ENCODE measurements at places on chromosomes 5 and 9.

GRCh38 chr5:118921866-118922265 lies 66.5 kb downstream of the DTWD2 start:
- no peak for DNase-seq

DNA sequence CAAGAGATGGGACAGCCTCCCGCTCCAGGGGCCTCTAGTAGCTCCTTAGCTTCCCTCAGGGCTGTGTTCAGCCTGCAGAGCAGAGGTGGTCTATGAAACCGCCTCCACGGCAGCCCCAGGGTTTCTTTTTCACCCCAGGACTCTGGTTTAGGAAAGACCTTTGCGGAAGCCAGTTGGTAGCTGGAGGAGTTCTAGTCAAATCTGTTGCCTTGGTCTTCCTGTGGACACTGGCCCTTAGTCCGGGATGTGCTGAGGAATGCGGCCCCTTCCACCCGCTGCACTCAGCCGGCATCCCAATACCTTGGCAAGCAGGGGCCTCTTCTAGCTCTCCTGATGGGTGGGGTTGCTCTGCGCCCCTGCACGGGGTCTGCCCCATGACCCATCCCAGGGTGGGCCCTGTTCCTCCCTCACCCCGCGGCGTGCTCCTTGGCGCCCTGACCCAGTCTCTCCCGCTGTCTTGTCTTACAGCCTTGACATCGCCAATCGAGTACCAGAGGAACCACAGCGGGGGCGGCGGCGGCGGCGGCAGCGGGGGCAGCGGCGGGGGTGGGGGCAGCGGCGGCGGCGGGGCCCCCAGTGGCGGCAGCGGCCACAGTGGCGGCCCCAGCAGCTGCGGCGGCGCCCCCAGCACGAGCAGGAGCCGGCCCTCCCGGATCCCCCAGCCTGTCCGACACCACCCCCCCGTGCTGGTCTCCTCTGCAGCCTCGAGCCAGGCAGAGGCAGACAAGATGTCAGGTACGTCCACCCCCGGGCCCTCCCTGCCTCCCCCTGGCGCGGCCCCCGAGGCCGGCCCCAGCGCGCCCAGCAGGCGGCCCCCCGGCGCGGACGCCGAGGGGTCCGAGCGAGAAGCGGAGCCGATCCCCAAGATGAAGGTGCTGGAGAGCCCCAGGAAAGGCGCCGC lies 94.3 kb upstream of the OTULINL start:
- DNase-seq = no peak

DNA sequence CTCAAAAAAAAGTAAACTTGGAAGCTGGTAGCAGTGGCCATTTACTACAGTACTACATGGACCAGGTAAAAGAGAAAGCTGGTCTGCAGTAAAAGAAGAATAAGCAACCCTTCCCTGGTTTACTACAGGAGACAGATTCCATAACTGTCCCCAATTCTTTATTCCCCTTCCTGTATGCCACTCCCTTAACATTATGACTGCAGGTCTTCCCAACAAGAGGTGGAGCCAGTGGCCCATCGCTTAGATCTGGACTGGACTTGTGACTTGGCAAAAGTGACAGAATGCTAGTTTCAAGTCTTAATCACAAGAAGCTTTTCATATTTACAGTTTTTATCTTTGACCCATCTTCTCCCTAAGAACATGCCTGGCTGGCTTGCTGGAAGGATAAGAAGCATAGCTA lies 42.6 kb upstream of the SLC12A2 start:
- no peak for DNase-seq

DNA sequence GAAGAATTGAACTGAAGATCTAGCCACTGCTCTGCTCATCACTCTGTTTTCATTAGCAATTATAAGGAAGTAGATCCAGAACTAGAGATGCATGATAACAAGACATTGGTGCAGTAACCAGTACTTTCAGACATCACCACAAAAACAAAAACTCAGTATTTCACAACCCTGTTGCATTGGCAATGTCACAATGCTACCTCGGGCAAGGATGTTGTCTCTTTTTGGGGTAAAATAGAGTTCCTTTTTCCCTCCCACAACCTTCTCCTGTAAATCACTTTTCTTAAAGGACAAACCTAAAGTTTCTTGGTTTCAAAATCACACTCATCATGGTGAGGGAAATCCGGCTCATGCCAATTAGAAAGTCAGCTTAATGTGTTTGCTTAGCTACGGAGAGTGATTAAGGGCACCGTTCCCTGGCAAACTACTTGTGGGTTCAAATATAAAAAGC lies 420.1 kb upstream of the MEF2C start:
- DNase-seq = no peak

GRCh38 chr5:134525683-134526482 lies 413 bp downstream of the JADE2 start:
- DNase-seq = peak; percentile 54

DNA sequence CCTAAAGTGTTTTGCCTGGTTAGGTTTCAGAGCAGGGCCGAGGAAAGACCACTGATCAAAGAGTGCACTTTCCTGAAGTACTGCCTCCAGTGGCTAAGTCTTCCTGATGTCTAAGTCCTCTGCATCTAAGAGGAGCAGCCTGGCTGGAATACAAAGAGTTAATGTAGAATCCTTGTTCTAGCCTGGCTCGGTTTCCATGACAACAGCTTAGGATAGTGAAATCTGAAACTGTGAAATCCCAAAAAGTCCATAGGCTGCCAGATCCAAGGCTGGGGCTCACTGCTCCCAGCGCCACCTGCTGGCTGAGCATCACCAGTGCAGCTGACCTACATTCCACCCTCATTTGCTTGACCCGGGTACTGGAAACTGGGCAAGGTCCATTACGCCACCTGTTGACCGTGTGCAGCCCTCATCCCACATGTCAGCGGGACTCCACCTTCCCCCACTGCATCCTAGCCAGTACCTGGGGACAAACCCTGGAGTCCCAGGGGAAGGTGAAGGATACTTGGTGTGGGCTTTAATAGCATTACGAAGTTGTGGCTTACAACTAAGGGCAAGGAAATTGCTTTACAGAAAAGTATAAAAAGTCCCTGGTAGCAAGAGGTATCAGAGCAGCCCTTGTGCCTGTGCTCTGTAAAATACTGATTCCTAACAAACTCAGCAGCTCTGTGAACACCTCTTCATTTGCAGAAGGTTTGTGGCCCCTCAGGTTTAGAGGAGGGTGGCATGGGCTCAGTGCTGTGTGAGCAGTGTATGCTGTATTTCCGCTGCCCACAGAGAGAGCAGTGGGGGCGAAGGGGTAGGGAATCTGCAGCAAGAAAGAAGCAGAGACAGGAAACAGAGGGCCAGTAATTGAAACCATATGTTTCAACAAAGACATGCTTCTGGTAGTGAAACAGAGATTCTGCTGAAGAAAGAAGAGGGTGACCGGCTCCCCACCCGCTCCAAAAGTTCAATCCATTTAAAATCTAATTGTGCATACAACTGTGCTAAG lies 36.0 kb downstream of the PCDHGC5 start:
- DNase-seq = no peak

DNA sequence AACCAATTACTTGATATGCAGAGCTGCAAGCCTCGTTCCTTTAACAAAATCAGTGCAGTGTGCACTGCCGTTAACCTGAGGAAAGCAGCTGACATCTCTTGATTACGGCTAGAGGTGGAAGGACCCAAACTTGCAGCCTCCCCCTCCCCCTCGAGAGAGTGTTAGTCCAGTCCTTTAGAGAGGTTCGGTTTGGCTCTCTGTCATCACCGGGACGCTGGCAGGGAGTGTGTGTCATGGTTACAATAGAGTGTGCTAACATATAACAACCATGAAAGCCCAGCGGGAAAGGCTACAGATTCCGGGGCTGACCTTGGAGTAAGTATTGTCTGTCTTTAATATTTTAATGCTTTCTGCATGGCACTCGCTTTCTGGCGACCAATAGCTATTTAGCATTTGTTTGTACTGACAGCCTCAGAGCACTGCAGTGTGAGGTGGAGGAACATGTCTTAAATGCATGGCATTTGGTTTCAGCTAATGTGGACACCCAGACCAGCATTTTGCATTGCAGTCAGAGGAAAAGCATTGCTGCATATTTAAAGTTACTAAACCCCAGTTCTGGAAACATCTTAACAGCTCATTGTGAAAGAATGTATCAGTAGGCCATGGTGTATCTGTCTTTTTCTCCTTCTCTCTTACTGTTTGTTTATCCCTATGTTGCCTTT lies 237.5 kb downstream of the CD180 start:
- DNase-seq = no peak

DNA sequence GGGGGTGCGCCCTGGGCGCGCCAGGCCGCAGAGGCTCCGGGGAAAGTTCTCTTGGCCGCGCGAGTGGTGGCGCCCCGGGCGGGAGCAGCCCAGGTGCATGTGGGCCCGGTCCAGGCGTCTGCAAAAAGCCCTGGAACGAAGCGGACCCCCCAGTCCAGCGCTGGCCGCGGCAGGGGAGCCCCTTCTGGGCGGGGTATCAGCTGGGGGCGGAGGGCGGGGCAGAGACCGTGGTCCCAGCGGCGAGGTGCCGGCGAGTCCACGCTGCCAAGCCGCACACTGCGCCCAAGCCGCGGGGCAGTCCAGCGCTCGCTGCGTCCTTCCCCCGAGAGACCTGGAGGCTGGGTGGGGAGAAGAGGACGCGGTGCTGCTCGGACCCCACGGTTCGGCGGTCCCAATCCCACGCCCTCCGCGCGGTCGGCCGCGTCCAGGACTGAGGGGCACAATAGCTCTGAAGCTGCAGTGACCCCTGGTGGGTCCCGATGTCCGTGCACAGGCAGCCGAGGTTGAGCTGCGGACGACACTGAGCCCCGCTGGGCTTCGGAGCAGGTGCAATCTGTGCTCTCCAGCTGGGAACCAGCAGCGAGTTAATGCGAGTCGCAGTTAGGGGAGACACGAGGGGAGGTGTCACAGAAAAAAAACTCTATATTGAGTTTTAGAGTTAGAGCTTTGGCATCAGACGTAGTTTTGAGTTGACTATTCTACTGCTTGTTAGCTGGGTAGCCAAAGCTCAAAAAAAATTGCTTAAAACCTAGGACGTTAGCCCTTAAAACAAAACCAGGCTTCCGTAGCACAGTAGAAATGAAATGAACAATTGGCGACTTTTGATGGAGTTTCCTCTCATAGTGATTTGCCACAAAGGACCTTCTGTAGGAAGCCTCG lies 1.1 kb upstream of the EPB41L4A start:
- DNase-seq = no peak

DNA sequence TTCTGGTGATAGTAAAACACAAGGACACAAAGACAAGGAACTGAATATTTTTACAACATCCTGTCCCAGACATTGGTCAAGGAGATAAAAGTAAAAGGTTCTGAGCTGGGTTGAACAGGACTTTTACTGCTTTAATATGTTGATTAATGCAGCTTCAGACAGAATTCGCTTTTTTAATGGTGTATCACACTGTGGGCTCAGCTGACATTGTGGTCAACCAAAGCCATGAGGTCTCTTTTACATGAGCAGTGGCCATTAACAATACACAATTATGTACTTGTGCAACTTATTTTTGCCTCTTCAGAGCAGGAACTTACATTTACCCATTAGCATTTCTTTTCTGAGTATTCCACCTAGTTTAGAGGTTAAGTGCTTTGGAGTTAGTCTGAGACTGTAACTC lies 22.8 kb upstream of the ERBIN start:
- DNase-seq = no peak

DNA sequence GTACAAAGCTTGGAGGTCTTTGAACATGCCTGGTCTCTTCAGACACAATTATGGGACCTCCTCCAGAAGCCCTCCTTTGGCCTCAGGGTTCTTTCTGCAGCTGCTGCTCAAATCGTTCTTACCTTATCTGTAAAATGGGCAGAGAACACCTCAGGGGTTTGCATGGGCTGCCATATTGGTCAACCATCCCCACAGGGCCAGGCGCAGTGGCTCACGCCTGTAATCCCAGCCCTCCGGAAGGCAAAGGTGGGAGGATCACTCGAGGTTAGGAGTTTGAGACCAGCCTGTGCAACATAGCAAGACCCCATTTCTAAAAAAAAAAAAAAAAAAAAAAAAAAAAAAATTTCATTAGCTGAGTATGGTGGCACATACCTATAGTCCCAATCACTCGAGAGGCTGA lies 29.1 kb upstream of the TCF7 start:
- DNase-seq = no peak

- DNase-seq = no peak
Observed at GRCh38 chr9:137138058-137138721, 764 bp upstream of the GRIN1 start.

DNA sequence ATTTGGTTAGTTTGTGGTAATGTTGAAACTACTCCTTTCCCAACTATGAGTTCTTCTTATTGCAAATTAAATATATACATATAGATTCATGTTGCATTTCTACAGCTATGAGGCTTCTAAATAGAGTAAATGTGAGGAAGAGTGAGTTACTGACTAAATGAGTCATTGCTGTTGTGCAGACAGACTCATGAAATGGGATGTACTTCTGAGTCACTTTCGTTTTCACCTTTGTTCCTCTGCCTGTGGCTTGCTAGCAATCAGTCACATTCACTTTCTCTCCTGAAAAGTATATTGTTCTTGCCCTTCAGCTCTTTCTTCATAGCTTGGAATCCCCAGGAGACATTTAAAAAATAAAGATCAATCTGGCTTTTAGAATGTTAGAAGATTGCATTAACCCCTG lies 295.5 kb upstream of the SMC2 start:
- no peak for DNase-seq

DNA sequence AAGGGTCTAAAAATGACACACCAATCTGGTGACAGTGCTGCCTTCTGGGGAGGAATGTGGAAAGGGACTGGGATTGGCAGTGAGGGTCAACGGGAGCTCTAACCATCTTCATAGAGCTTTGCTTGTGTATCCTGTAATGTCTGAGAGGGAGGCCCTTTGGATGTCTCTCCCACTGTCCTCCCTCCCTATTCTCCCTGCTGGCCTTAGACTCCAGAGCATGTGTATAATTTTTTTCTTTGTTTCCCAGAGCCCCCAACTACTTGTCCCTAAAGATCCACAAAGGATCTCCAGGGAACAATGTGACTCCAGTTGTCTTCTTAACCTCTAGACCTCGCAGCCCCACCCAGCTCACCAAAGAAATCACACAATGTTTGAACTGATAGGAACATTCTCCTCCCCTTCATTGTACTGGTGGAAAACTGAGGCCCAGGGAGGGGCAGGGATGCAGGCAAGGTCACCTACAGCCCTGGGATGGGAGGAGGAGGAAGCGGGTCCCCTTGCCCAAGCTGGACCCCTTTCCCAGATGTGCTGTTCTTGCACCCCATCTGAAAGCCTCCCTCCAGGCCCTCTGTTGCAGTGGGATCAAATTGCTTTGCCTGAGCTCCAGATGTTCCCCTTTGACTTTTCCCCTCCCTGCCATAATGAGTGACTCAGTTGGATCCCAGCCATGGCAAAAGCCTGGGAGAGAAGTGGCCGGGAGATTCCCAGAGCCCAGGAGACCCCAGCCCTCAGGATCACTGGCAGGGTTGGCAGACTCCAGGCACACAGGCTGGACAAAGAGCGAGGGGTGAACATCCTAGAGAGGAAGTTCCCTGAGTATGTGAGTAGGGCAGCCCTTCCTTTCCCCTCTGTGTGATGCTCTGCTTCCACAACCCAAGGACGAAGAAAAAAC lies 21.8 kb downstream of the SPARC start:
- no peak for DNase-seq

GRCh38 chr5:116864157-116864837 lies 289.7 kb upstream of the SEMA6A start:
- DNase-seq = no peak
